Activated CD8-positive, alpha-beta memory T cell treated with anti-CD3 and anti-CD28 coated beads, Interleukin-2, amount 50 U/mL, for 48 hours (primary cell): ENCODE measurements at places on chromosomes 5 and 9.

GRCh38 chr9:111966861-111967291 lies 70.3 kb downstream of the UGCG start:
- no peak for DNase-seq

GRCh38 chr5:43041110-43041668 lies 1.1 kb upstream of the ANXA2R start:
- DNase-seq: no peak

- no peak for DNase-seq
Observed at GRCh38 chr5:125492977-125493376, 746.5 kb upstream of the ZNF608 start.

DNA sequence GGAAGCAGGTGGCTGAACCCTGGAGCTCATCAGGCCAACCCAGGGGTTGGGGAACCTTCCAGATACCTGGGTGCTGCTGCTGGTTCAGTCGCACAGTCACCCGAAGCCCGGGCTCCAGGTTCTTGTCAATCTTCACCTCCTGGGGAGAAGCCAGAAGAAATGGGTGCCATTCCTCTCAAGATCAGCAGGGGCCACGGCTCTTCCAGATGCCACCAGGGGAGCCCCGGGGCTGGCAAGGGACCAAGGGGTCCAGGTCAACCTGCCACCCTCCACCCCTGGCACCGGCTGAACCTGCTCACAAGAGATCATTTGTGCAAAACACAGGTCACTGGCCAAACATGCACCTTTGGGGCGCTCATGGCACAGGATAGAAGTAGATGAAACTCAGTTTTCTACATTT lies 4.7 kb downstream of the SPOUT1 start:
- DNase-seq: no peak

DNA sequence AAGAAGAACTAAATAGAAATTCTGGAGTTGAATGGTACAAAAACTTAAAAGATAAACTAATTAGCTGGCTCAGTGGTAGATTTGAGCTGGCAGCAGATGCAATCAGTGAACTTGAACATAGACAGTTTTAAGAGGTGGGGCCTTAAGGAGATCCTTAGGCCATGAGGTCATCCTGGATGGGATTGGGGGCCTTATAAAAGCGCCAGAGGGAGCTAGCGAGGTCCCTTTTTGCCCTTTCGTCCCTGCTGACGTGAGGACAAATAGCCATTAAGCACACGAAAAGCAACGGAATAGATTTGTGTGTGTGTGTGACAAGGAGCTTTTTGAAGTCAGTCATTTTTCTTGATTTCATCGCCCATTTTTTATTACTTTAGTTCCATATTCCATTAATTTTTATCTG lies 83.3 kb downstream of the ZNF354C start:
- no peak for DNase-seq

DNA sequence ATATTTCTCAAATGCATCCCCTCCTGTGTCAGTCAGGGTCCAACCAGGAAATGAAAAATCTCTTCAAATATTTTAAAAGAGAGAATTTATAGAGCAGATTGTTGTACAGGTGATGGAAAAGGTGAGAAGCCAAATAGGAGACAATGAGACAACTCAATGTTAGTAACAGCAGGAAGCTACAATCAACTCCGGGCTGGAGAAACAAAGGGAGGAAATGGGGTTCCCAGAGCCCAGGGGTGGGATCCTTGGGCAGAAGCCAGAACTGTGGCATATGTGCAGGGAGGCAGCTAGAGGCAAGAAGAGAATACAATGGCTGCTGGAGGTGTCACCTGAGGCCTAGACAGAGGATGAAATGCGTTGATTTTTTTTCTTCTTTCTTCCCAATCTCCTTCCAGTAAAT lies 361.8 kb upstream of the ACTBL2 start:
- no peak for DNase-seq

DNA sequence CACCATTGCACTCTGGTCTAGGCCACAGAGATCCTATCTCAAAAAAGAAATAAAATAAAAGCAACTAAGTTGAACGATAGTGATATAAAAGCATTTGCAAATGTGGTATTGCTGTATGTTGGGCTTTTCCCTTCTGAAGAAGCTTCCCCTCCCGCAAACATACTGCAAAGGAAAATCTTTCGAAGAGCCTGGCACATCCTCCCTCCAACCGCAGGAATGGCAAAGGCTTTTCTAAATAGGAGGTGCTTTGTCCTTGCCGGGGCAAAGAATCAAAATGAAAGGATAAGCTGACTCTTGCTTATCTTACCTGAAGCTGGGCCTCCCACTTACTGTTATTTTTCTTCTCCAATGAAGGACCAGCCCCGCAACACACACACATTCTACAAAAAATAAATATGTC lies 45.8 kb downstream of the SERINC5 start:
- no peak for DNase-seq

DNA sequence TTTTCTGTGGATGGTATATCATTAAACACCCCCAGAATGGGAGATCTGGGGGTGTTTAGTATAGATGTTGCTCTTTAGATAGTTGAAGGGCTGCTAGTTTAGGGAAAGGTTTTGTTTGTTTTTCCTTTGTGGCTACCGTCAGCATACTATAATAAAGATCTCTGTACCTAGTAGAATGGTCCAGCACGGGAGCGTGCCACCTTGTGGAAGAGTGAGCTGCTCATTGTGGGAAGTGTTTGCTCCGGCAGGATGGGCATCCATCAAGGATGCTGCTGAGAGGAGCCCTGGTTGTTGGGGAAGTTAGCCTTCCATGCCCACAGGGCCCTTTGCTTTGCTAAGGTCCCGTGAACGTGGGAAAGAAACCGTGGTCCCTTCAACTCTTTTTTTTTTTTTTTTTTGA lies 113.1 kb downstream of the LIFR start:
- DNase-seq: no peak

GRCh38 chr5:39440958-39441624 lies 16.3 kb upstream of the DAB2 start:
- no peak for DNase-seq

DNA sequence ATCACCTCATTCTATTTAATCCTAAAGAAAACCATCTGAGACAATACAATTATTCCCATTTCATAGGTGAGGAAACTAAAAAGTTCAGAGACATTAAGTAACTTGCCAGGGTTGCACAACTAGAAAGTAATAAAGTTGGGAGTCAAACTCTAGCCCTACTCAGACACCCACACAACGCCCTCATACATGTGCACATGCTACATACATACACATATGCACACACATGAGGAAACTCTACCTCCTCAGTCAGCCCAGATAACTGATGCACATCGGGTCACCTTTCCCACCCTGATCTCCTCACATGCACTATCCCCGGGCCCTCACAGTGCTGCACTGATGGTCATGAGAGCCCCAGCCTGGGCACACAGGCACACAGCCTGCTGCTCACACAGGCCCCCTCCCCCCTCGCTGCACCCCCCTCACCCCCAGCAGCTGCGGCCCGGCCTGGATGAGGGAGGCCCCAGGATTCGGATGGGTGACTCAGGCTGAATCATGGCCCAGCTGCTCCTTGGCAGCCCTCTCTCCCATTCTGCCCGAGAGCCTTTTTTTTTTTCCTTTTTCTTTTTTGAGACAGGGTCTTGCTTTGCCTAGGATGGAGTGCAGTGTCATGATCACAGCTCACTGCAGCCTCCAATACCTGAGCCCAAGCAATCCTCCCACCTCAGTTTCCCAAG lies 5.0 kb upstream of the GPRIN1 start:
- no peak for DNase-seq

DNA sequence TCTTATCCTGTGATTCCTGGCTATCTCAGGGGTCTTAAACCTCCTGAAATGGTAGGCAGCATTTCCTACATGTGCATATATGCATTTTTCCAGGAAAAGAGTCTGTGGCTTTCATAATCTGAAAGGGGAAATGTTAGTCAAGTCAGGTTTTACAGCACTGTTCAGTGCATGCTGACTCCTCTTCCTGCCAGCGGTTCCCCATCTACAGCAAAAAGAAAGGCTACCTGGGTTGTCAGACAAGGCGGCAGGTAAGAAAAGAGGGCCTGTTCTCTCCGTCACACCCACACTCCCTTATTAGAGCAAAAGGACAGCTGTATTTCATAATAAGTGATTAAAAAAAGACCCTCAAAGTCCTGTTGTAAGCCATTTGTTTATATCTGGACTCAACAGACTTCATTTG lies 4.3 kb upstream of the SPATA6L start:
- no peak for DNase-seq

GRCh38 chr5:157204765-157205164 lies 24.1 kb downstream of the ITK start:
- DNase-seq: no peak

- DNase-seq: peak; percentile 86
Observed at GRCh38 chr5:133460172-133460758, 152.1 kb downstream of the FSTL4 start.

DNA sequence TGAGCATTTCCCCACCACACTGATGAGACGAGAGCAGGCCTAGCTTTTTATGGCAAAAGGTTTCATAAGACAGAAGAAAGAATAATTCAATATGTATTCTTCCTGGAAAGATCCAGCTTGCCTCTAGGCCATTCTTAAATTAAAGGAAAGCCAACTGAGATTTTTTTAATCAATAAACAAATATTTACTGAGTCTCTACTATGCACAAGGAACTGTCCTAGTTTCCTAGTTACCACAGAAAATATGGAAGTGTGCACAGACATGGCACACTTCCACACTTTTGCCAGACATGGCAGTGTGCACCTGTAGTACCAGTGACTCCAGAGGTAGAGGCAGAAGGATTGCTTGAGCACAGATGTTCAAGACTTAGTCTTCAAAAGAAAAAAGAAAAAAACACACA lies 281.0 kb downstream of the CETN3 start:
- DNase-seq: no peak

DNA sequence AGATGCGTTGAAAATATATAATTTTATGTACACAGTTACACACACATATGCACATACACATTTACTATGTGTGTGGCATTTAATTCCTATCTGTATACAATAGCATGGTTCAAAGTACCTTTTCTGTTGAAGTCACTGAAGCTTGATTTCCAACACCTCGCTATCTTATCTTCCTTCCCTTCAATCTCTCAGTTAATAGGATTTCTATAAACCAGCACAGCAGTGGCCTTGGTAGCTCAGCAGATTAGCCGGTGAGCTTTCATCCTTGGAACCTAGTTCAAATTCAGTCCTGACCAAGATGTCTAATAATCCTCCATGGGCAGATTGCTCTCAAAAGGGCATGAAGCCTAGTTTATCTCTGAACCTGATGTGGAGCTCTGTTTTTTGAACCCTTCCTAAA lies 2389.5 kb downstream of the MAT2B start:
- no peak for DNase-seq

DNA sequence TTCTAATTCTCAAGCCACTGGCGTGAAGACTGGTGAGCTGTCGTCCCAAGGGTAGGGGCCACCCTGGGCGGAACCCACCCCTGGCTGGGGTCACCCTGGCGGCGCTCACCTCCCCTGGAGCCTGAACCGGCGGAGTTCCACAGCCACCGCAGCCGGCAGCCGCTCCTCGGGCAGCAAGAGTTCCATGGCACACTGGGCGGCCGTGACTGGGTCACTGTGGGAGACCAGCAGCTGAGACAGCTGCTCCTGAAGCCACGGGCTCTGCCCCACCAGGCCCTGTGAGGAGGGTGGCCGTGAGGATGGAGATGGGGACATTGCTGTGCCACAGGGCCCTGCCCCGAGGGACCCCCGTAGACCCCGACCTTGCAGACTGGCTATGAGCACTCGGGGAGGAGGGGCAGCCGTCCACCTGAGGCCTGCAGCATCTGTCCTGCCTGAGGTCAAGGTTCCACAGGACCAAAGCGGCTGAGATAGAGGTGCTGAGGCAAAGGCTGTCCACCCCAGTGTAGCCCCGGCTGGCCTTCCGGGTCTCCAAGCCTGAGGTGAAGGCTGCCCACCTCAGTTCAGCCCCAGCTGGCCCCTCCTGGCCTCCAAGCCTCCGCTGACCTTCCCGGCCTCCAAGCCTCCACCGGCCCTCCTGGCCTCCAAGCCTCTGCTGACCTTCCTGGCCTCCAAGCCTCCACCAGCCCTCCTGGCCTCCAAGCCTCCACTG lies 50.6 kb upstream of the NRARP start:
- peak; percentile 42 for DNase-seq

DNA sequence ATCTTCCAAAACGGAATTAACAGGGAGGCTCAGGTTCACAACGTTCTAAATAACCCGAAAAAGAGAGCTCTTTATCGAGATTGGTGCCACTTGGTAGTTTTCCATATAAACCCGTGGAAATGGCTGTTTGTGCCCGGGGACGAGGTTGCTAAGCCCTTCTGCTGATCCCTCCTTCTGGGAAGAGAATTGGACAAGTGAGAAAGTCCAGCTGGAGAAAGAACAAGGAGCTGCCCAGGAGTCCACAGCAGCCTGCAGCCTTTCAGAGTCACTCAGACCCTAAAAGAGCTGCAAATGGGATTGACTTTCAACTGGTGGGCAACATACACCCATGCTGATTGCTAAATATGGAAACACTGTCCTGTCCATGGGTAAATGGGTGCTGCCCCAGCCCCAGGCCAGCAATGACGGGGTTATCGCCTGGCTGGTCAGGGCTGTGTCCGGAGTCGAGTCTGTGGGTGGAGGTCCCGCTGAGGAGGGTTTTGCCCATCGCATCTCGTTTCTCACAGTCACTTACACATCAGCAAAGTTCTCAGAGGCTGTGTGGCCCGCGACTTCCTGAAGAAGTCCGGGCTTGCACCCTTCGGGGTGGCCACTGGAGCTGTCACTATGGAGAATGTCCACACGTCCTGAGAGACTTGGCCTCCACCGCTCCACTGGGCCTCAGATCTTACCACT lies 40.7 kb upstream of the HSD17B3 start:
- no peak for DNase-seq

DNA sequence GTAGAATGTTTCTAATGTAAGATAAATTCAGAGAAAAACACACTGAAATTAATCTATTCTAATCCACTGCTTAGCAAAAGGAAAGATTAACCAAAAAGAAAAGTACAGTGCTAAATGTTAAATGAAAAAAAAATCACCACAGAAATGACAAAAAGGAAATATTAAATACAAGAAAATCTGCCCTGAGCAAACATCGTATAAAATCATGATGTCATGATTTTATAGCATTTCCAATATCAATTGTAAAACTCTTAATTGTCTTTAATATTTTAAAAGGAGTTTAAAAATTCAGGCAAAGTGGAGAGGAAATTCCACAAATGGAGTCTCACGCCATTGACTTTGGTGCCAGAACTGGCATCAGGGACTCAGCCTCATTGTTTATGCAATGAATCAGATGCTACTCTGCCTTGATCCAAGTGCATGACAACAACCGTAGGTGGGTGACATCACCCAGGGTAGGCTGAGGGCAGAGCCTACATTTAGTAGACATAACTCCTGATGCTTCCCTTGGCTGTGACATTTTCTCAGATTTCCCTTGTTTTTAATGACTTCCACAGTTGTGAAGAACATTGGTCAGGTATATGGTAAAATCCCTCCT lies 696.8 kb downstream of the SEMA5A start:
- DNase-seq: no peak
